Bone marrow (tissue), 2 donors: ENCODE measurements at places on chromosomes 4 and X.

DNA sequence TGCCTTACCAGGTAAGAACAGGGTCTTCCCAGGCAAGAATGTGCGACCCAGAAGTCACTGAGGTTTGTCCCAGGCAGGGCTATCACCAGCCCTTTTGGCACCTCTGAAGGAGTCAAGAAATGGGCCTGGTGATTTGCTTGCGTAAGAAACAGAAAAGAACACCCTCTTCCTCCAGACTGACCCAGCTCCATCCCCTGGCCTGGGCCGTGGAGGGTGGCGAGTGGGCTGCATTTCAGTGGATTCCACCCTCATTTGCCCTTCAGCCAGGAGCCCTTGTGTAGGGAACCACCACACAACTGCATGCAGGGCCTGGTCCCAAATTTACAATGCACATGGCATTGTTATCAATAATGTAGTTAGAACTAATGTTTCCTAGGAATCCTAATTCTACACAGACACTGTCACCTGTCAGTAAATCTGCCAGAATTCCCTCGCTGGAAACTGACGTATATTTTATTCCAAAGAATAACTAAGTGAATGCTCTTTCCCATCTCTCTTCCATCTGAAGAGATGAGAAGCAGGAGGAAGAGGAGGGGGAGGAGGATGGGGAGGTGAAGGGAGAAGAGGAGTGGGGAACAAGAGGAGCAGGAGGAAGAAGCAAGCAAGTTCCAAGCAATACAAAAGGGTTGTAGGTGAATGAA lies 46.6 kb downstream of the TSPAN5 start:
- no peak for DNase-seq

GRCh38 chr4:89293299-89293698 lies 14.3 kb downstream of the GPRIN3 start:
- DNase-seq, result no peak

- DNase-seq, result no peak
Measured at GRCh38 chr4:121968859-121969258, 17.0 kb upstream of the TRPC3 start.

- DNase-seq, result no peak
Measured at GRCh38 chrX:128020701-128021100, 31.5 kb downstream of the ACTRT1 start.

- DNase-seq, result peak; percentile 4
Measured at GRCh38 chrX:110108381-110108821, 105.5 kb downstream of the TMEM164 start.

DNA sequence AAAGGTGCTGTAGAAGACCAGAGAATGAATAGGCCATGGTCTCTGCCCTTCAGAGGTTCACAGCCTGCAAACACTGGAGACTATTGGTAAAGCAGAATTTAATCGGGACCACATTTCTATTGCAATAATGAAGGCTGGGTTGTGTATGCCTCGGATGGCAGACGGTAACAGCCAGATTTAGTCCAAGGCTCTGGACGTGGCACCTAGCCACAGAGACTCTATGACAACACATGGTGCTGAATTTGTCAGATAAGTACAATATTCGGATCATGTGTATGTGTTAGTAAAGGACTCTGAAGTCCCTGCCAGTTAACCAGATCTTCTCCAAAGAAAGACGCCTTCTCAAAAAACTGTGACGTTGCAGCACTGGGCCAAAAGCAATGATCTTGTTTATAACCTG lies 129.0 kb downstream of the DCTD start:
- no peak for DNase-seq

DNA sequence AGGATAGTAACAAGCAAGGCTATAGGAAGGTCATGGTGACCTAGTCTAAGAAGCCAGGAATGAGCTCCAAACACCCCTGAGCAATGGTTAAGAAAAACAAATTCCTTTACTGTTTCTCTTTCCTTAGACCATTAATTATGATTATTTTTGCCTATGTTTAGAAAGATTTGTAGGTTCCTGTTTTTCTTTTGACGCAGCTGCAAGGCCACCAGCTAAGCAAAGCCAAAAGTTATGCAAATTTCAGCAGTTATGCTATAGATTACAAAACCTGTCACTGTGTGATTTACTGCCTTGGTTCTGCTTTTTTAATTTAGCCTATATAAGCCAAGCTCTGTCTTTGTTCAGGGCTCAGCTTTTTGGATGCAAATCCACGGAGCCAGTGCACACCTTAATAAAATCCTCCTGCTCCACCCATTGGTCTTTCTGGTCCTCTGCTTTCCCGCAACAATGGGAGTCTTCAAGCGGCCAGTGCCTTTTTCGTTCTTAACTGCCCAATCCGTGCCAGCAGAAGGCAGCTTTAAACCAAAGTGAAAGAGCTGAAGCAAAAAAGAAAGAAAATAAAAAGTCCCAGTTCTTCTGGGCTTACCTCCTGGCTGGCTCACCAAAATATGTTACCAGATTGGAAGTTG lies 1.4 kb upstream of the CEP135 start:
- peak; percentile 62 for DNase-seq

DNA sequence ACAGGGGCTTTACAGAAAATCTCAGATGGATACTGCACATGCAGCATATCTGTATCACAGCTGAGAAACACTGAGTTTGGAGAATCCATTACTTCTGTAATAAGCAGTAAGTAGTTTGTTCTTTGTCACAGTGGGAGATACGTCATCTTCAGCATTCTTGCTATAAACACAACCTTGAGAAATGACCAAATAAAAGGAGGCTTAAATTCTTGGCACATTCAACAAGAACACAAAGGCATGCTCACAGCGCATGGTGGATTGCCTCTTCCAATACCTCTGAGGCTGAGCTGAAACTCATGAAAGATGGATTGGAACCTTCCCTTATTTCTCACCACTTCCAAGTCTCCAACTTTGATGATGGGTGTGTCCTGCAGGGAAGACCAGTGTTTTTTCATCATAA lies 54.5 kb downstream of the ANXA5 start:
- DNase-seq, result no peak

GRCh38 chrX:45003085-45003484 lies 130.1 kb downstream of the KDM6A start:
- no peak for DNase-seq

DNA sequence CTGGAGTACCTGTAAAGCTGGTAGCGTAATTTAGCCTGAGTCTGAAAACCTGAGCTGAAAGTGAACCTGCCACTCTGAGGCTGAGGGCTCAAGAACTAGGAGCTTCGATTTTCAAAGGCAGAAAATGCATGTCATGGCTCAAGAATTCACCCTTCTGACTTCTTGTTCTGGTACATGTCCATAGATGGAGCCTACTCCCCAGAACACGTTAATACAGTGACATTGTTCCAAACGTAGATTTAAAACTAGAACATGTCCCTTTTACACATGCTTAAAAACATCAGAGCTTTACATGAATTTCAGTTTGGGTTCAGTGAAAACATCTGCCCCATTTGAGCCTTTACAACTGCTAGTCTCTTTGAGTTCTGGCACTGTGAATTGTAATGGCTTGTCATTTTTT lies 115.5 kb upstream of the WDR1 start:
- DNase-seq, result no peak

- DNase-seq, result no peak
Measured at GRCh38 chr4:164572877-164573279, 181.1 kb upstream of the SMIM31 start.

GRCh38 chr4:137644201-137644600 lies 111.9 kb upstream of the PCDH18 start:
- DNase-seq, result no peak

GRCh38 chrX:140274811-140275525 lies 229.9 kb downstream of the SOX3 start:
- no peak for DNase-seq

- DNase-seq, result no peak
Measured at GRCh38 chr4:47642985-47643760, 158.1 kb downstream of the ATP10D start.

- no peak for DNase-seq
Measured at GRCh38 chr4:149017002-149017734, 575.0 kb upstream of the NR3C2 start.

DNA sequence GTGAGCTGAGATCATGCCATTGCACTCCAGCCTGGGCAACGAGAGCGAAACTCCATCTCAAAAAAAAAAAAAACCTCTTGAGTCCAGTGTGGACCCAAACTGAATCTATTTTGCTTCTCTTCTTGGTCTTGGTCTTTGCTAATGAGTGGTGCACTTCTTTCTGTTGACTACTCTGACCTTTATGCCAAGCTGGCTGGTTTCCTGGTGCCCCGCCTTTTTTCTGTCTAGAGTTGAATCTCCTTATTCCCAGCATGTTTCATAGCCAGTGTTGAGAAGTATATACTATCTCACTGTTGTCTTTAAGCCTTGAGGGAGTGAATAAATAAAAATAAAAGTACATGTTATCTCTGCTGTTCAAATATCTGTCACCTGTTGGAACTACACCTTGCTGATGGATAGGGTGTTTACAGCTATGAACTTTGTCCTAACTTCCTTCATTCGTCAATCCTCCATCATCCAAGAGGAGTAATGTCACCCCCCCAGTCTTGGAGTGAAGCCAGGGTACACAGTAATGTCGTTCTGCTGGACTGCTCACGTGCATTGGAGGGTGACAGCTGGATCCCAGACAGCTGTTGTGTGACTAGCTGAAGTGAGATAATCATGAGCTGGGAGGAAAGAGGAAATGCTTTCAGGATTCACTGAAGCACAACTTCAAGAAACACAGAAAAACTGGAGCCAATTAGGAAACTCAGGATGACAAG lies 99.3 kb upstream of the PRKG2 start:
- DNase-seq, result no peak

DNA sequence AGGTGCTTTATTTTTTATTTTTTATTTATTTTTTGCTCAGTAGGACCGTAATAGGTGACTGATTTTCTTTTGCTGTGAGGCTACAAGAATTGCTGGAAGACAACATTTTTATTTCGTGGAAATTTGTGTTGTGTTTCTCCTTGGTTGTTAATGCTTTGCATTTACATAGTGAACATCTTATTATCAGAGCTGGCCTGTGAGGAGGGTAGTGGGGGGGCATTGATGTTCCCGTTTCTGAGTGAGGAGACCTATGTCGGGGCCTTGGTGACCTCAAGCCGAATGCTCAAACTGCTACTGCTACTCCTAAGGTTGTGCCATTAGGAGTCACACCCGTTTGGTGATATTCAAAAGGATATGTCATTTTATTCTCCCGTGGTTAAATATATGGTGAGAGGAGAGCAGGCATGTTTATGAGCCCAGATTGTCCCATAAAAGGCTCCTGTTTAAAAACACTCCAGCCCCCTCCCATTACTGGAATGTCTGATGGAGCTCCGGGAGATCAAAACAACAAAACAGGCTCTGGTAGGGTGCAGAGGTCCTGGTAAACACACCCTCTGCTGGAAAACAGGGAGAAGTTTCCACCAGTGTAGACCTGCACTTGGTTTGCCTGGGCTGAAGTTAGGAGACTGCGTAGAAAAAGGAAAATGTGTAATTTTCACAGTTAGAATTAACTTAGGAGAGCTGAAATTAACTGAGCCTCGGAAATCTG lies 5.6 kb downstream of the PDGFRA start:
- no peak for DNase-seq

DNA sequence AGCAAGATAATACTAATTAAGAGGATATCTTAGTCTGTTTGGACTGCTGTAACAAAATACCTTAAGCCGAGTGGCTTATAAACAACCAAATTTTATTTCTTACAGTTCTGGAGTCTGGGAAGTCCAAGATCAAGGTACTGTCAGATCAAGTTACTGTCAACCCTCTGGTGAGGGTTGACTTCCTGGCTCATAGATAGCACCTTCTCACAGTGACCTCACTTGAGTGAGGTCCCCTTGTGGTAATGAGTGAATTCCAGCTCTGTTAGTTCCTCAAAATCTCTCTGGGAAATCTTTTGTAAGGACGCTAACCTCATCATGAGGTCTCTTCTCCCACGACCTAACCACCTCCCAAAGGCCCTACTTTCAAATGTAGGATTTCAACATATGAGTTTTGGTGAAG lies 36.9 kb upstream of the ADGRA3 start:
- DNase-seq, result no peak

DNA sequence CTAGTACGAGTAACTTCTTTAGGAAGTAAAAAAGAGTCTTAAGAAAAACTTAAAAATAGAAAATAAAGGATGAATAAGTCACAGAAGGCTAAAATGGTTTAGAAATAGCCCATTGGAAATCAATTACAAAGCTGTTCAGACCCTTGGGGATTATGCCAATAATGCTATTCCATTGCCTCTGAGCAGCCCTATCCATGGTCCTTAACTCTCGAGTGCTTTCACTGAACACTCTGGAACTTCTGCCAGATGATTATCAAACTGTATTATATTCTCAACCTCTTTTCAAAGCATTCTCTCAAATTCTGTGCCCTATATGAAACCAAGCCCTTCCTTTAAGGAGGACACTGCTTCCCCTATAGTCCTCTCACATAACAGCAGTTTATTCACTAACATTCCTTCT lies 17.0 kb downstream of the SLC9B1 start:
- DNase-seq, result no peak

- no peak for DNase-seq
Measured at GRCh38 chrX:129717892-129718291, 20.9 kb upstream of the XPNPEP2 start.

DNA sequence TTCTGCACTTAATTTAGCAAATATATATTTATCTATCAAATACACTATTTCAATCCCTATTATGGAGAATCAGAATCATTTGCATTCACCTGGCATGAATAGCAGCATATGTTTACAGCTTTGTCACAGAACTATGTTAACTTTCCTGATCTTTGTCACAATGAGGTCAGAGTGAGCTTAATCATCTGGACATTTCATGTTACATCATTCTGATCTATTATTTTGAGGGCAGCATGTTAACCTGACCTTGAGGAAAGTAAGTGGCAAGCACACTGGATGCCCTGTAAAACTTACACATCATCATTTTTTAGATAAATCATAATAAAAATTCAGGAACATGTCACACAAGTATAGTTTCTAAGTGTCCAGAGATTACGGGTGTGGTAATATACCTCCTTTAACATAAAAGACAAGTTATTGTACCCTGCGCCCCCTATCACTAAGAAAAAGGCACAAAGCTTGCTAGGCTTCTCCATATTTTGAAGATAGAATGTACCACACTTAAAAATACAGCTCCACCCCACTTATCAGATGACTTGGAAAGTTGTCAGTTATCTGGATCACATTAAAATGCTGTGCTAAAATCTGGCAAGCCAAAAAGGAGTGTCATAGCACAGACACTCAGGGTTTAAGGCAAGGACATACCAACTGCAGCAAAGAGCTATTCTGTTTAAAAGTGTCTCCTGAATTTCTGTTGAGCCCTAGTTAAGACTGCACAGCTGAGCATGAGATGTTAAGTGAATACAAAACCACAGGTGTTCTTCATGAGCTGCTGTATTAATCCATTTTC lies 182.7 kb upstream of the FAT4 start:
- no peak for DNase-seq

GRCh38 chr4:99248714-99249113 lies 29.7 kb upstream of the ADH6 start:
- no peak for DNase-seq

GRCh38 chrX:42102586-42103282 lies 179.4 kb upstream of the CASK start:
- no peak for DNase-seq

DNA sequence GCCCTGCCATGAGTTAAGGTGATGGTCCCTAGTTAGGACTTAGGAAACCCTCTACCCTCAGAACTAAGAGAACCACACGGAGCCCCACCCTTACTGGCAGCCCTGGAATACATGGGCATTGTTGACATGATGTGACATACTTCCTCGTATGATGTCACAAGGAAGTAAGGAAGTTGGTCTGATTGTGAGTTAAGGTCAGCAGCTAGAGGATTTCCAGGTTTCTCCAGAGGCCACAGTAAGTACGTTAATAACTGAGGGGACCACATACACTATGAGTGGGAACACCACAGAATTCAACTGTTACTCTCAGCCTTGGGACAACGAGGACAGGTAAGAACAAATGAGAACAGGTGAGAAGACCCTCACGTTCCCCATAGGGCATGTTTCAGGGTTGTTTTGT lies at the start of gene MAGEB5:
Gene MAGEB5 (plus strand): TSS at position 301 of the 400 bp plus-strand sequence. CDS start 1,133 bp downstream, outside the sequence.
- DNase-seq, result no peak

- no peak for DNase-seq
Measured at GRCh38 chrX:136386826-136387225, 86.1 kb downstream of the ADGRG4 start.
